ENCODE measurements at places on chromosomes 5 and 9.

DNA sequence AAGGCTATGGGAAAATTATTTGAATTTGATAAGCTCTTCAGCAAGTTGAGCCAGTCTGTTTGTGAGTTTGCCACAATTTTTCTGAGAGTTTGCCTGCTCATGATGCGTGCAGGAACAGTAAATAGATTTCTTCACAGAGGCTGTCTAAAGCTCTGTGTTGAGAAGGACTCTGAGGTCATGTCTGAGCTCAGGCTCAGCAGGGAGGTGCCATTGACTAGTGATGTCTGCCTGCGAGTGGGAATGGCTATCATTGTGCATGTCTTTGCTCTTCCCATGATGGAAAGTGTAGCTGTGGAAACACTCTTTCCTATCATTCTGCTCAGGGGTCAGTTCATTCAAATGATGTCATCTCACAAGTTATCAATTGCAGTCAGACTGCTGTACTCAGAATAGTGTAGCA lies 142.8 kb downstream of the RASEF start:
- no peak for DNase-seq

- no peak for DNase-seq
Observed at GRCh38 chr5:142131394-142131793, 22.8 kb downstream of the NDFIP1 start.

DNA sequence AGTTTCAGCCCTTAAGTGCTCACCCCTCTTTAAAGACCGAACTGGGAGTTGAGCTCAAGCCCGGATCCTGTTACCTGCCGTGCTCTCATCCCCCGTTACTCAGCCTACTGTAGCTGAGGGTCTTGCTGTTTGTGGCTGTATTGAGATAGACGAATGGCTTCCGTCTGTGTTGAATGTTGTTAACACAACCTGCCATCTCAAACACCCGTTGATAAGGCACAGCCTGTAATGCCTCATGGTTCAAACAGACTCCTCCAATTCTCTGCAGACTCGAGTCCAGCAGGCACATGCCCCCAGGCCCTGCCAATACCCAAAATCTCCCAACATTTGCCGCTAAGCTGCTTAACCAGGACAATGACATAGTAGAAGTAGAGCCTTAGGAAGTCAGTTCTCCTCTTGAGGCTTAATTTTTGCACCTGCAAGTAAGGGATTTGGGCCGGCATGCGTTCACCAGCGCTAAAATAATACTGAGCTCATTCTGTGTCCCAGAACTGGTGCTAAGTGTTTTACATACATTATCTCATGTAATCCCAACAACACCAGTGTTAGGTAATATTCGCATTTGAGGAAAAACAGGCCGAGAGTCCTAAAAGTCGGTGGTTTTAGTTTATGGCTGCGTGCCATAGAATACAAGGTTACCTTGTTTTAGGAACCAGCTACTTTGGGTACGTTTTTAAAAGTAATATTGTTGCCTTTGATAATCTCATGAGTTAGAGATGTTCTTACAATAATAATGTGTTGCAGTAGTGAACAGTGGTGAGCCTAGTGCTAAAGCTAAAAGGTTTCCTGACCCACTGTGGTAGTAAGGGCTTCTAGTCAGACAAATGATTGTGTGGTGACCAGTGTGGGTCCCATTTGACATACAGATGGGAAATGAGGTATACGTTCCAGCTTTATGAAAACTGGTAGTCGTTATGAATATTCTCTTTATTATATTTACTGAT lies 1.5 kb upstream of the RFX3 start:
- no peak for DNase-seq

DNA sequence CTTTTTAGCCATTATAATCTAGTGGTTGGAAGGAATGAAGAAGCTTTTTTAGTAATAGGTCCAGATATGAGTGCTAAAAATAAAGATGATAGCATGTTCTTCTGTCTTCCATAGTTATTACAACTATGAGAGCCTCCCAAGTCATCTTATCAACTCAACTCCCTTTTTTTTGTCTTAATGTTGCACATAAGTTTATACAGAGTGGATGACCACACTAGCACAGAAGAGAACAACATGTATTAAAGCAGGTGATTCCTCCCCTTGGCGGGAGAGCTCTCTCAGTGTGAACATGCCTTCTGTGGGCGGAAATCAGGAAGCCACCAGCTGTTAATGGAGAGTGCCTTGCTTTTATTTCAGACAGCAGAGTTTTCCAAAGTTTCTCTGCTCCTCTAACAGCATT lies 40.1 kb upstream of the STX17 start:
- no peak for DNase-seq

GRCh38 chr5:36839489-36840476 lies 36.8 kb upstream of the NIPBL start:
- no peak for DNase-seq

- no peak for DNase-seq
Observed at GRCh38 chr9:137630679-137631078, 11.9 kb downstream of the EHMT1 start.

DNA sequence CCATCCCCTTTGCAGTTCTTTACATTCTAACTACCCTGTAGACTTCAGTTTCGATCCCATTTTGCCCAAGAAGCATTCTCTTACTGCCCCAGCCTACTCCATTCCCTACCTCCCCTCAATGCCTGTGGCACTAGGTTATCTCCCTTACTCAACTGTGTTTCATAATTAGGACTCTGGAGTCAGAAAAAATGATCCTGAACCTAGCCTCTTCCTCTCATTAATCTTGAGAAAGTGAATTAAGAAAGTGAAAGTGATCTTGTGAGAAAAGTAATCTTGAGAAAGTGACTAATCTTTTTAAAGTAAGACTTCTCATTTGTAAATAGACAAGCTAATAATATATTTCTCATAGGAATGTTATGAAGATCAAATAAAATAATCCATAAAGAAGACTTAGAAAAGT lies 444.0 kb upstream of the TRPC7 start:
- no peak for DNase-seq

GRCh38 chr5:1352231-1353219 lies 7.6 kb upstream of the CLPTM1L start:
- no peak for DNase-seq

DNA sequence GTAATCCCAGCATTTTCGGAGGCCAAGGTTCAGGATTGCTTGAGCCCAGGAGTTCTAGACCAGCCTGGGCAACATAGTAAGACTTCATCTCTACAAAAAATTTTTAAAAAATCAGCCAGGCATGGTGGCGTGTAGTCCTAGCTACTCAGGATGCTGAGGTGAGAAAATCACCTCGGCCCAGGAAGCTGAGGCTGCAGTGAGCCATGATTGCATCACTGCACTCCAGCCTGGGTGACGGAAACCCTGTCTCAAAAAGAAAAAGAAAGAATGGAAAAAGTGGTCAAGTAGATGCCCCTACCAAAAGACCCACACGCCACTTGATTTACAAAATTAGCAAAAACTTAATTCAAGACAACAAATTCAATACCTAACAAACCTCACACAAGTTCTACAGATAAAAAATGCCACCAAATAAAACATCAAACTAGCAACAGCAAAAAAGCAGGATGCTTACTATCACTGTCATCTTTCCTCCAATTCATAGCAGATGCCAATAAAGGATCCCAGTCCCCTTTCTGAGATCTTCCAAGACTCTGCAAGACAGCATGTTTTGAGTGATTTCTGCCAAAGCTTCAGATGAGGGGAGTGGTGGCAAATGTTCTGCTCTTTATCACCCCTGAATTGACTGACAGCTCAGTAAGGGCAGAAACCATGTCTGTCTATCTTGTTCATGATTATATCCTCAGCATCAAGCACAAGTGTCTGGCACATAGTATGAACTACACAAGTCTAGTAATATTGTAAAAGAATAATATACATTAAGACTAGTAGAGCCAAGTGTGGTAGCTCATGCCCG lies 34.2 kb upstream of the TESK1 start:
- no peak for DNase-seq

DNA sequence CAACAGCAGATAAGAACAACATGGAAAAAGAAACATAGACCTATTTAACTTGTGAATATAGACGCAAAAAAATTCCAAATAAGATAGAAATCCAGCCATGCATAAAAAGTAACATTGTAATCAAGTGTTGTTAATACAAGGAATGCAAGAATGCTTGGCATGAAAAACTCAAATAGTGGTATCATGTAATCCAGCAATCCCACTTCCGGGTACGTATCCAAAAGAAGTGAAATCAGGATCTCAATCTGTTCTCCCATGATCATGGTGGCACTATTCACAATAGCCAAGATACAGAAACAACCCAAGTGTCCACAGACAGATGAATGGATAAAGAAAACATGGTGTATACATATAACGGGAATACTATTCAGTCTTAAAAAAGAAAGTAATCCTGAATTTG lies 437.4 kb downstream of the ARHGEF28 start:
- DNase-seq = no peak

DNA sequence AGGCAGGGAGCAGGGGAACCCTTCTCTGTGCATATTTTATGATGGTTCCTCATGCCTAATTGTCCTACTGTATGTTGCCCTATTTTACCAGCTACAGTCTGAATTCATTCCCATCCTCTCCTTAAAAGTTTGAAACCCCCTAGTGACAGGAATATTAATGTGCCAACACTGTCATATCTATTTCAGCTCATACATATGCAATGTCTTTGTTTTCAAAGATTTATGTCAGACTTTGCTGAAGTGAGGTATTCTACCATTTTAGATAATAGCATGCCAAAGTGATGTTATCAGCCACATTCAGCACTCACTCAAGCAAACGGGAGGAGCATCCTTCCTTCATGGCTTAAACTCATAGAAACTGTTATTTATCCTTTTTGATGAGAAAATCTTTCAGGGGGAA lies 696.5 kb downstream of the NR2F1-AS1 start:
- no peak for DNase-seq

DNA sequence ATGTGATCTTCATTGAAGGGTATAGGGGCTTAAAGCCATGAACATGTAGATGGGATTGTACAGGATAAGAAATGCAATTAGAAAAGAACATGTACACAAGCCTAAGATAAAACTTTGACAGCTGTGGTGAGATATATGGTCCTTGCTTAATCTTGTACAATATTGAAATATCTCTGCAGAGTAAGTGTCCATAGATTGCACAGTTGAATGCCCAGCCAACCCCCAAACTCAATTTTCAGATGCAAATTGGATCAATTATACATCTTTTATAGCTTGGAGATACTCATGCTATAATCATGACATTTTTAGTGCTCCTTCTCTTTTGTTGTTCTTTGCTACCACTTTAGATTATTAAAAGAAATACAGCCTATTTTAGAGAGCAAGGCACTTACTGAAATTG lies 59.5 kb upstream of the CHSY3 start:
- no peak for DNase-seq

DNA sequence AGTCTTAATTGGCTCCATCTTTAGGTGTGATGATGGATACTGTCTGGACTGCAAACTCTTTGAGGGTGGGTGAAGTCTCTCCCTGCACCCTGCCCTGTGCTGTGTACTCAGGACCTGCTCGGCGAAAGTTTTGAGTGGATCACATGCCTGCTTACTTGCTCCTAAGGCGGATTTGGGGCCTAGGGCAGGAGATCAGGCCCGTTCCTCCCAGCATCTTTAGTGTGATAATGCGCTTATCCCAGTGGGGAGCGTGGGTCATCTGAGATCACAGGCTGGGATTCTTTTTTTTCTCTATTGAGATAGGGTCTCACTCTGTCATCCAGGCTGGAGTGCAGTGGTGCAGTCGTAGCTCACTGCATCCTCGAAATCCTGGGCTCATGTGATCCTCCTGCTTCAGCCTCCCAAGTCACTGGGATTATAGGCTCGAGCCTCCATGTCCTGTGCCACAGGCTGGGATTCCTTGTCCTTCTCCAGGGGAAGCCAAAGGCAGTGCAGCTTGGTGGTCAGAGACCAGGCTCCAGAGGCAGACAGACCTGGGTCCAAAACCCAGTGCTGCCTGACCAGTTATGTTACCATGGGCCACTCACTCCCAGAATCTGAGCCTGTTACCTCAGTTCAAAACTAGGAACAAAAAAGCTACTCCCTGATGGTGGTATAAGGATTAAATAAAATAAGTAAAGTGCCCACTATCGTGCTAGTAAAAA lies 59.7 kb downstream of the ZNF618 start:
- no peak for DNase-seq

- DNase-seq = no peak
Observed at GRCh38 chr5:179143446-179143845, 83.3 kb downstream of the ZNF354C start.

DNA sequence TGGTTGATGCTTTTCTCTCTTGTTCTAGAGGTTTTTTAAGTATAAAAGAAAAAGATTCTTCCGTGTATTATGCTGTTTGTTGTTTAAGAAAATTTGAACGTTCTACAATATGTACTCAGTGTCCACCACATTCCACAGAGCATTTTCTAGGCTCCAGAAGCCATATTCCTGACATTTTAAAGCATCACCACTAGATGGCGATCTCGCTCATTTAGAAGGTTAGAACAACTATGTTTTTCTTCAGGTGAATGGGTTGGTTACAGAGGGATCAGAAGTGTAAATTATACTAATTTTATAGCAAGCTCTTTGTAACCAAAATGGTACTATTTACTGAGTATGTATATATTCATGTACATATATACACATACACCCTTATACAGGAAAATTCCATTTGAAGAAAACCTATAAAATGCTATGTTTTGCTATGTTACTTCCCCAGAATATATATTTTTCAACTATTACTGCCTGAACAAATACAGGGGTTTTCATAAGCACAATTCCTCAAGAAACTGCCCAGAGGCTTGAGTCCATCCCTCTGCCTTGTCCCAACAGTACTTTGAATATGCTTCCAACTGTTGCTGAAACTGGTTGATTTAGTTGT lies 284.3 kb downstream of the CCDC171 start:
- no peak for DNase-seq

GRCh38 chr5:116428966-116429365 lies 145.7 kb downstream of the SEMA6A start:
- DNase-seq = no peak

GRCh38 chr5:74182603-74183002 lies 457.9 kb downstream of the ENC1 start:
- no peak for DNase-seq

DNA sequence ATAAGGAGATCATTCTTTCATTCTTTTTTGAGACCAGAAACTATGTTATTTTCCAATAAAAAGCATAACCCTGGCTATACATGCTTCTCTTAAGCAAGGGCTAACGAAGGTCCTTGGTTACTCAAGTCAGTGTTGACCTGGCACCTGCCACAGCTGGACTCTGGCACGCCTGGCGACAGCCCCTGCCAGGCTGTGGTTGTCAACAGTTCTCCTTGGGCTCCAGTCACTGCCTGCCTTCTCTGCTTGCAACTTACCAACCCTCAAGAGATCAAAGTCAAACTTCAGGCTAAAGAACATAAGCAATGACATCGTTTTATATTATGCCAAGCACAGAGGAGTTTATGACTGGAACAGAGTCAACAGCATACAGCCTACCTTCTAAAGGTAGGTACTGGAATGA lies 61.4 kb upstream of the TBC1D9B start:
- DNase-seq = no peak

DNA sequence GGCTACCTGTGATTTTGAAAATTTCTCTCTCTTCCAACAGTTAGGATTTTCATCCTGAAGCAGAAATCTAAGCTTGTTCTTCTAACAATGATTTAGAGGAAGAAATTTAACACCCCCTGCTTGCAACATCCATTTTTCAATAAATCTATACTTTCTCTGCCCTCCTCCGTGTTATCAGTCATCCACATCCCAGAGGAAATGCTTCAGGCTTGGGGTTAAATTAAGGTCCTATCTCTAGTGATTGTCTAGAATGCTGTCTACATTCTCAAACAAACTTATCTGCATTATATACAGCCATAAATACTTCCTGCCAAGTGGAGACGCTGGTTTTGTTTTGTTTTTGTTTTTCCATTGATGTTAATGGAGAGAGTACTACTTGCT lies 371.0 kb downstream of the CSNK1G3 start:
- DNase-seq = no peak

Measured in right cardiac atrium (tissue), 5 donors.